ENCODE measurements at places on chromosomes 4 and X.

GRCh38 chrX:13937370-13938050 is 92.2 kb downstream of the GEMIN8 start:
- DNase-seq: no peak
- peaks cover 45% of the 10 kb centered on the region for H3K27me3 ChIP-seq
- no peaks in the 10 kb centered on the region for H3K36me3 ChIP-seq

DNA sequence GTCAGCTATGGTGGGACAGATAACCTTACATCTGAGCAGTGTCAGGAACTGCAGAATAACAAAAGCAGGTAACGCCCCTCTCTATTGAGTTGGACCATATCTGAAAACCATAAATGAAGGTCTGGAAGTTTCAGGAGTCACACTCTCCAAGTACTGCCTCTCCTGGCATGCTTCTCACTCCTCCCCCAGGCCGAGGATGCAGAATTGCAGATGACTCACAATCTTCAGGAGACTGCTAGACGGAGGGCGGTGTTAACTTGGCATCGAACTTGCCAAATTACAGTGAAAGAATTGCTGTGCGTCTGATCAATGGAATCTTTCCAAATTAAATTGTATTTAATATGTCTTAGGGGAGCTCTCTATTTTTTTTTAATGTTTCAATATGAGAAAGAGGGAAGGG is 67.1 kb upstream of the TRIM2 start:
- H3K36me3 ChIP-seq: no peaks in the 10 kb centered on the region
- no peak overlapping the region for H3K4me3 ChIP-seq
- no peaks in the 10 kb centered on the region for H3K27me3 ChIP-seq
- no peaks in the 10 kb centered on the region for H3K4me1 ChIP-seq

- no peaks in the 10 kb centered on the region for H3K4me1 ChIP-seq
- H3K4me3 ChIP-seq: no peak overlapping the region
- no peaks in the 10 kb centered on the region for H3K36me3 ChIP-seq
- no peaks in the 10 kb centered on the region for H3K27me3 ChIP-seq
- DNase-seq: no peak
Measured at GRCh38 chr4:58566260-58566659, 1456.1 kb upstream of the IGFBP7 start.

GRCh38 chrX:24153178-24153795 is 3.8 kb downstream of the ZFX start:
- peaks cover 62% of the 10 kb centered on the region for H3K4me1 ChIP-seq
- H3K27ac ChIP-seq: no peak overlapping the region
- H3K27me3 ChIP-seq: no peaks in the 10 kb centered on the region
- DNase-seq: no peak
- H3K4me3 ChIP-seq: no peak overlapping the region

DNA sequence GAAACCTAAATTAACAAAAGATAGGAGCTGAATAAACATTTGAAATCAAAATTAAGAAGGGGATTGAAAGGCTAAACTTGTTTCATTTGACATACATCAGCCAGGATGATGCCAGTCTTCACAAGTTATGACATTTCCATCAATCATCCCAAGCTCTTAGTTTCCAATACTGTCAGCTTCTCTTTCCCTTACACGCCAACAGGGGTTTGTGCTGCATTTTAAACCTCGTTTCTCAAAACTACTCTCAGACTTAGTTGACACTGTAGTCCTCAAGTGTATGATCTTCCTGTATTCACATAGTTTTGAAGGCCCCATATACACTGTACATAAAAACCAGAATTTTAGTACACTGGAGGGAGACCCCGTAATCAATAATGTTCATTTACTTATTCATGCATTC is 840 bp upstream of the P2RY10 start:
- no peaks in the 10 kb centered on the region for H3K4me1 ChIP-seq
- H3K4me3 ChIP-seq: no peak overlapping the region
- no peaks in the 10 kb centered on the region for H3K36me3 ChIP-seq
- no peak overlapping the region for H3K27ac ChIP-seq
- H3K27me3 ChIP-seq: no peaks in the 10 kb centered on the region

- H3K27ac ChIP-seq: no peak overlapping the region
- no peaks in the 10 kb centered on the region for H3K36me3 ChIP-seq
- no peaks in the 10 kb centered on the region for H3K27me3 ChIP-seq
- no peak overlapping the region for H3K4me3 ChIP-seq
- no peaks in the 10 kb centered on the region for H3K4me1 ChIP-seq
Measured at GRCh38 chrX:132940727-132941327, 17.6 kb downstream of the HS6ST2 start.

- H3K27ac ChIP-seq: no peak overlapping the region
- no peaks in the 10 kb centered on the region for H3K36me3 ChIP-seq
- DNase-seq: no peak
- H3K27me3 ChIP-seq: no peaks in the 10 kb centered on the region
- H3K4me3 ChIP-seq: no peak overlapping the region
- H3K4me1 ChIP-seq: no peaks in the 10 kb centered on the region
Measured at GRCh38 chrX:39874202-39874816, 223.4 kb downstream of the BCOR start.

DNA sequence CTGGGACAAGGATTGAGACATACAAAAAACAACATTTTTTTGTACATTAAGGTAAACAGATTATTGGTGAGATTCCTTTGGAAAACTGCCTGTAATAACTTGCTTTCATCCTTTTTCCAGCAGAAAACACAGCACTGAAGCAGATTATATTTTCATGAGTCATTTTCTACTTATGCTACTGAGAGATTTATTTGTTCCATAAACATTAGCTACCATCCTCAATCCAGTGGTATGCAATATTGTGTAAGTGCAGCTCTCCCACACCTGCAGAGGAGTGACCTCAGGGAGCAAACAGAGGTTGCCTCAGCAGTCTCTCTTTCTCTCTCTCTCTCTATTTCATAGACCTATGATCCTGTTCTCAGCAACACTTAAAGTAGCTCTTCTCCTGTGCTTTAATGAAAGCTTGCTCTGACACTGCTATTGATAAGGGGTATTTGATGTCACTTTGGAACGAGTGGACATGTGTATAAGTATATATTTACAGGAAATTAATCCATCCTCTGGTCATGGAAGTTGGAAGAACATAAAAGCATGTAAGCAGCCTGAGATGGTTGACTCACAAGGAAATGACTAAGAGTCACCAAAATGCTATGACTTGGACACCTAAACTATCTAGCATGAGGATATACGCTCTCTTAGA is 163.7 kb upstream of the SPANXC start:
- no peak overlapping the region for H3K4me3 ChIP-seq
- no peak for DNase-seq
- H3K36me3 ChIP-seq: no peaks in the 10 kb centered on the region
- H3K27ac ChIP-seq: no peak overlapping the region
- H3K27me3 ChIP-seq: no peaks in the 10 kb centered on the region

DNA sequence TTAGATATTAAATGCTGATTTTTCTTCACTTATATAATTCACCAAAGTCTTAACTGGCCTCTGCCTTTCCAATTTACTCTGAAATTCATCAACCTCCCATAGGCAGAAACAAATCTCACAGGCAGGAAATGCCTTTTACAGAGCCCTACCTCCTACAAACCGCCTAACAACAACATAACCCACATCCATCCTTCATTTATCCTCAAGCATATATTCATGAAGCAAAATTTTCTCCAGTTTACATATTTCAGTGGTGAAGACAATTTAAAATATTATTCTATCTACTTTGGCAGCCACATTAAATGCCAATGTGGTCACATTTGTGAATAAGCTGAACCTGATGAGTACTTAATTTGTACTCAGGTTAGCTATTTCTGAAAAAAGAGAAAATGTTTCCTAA is 30.3 kb downstream of the SEPSECS start:
- no peak overlapping the region for H3K27ac ChIP-seq
- DNase-seq: no peak
- H3K27me3 ChIP-seq: no peaks in the 10 kb centered on the region
- H3K4me1 ChIP-seq: no peaks in the 10 kb centered on the region
- H3K36me3 ChIP-seq: peaks cover 10% of the 10 kb centered on the region
- H3K4me3 ChIP-seq: no peak overlapping the region

- peaks cover 10% of the 10 kb centered on the region for H3K4me1 ChIP-seq
- no peak within 1 kb of the TSS for H3K27ac ChIP-seq
- H3K4me3 ChIP-seq: no peak within 1 kb of the TSS
- no peak for DNase-seq
- no peaks in the 10 kb centered on the region for H3K36me3 ChIP-seq
Measured at GRCh38 chr4:6472387-6473263, at the start of gene PPP2R2C. Gene PPP2R2C, minus strand, starts transcription at chr4:6472614. Its CDS starts 385 bp downstream, at chr4:6472229.

DNA sequence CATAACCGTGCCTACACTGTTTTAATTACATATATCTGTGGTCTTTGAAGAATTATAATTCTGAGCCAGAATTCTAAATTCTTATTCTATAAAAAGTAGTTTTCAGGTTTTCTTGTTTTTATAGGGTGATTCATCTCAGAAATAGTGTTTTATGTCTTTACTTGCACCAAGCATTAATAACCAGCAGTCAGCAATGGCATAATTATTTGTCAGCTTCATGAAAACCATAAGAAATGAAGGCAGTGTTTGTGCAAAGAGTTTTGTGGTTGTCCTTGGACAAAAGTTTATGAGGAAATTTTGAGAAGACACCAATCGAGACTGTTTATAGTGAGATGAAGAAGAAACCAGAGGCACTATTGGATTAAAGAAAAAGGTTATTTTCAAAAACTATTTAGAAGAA is 37.2 kb downstream of the EDNRA start:
- peak overlapping the region; percentile 35 for H3K27ac ChIP-seq
- no peak for DNase-seq
- no peaks in the 10 kb centered on the region for H3K27me3 ChIP-seq
- H3K4me3 ChIP-seq: no peak overlapping the region

DNA sequence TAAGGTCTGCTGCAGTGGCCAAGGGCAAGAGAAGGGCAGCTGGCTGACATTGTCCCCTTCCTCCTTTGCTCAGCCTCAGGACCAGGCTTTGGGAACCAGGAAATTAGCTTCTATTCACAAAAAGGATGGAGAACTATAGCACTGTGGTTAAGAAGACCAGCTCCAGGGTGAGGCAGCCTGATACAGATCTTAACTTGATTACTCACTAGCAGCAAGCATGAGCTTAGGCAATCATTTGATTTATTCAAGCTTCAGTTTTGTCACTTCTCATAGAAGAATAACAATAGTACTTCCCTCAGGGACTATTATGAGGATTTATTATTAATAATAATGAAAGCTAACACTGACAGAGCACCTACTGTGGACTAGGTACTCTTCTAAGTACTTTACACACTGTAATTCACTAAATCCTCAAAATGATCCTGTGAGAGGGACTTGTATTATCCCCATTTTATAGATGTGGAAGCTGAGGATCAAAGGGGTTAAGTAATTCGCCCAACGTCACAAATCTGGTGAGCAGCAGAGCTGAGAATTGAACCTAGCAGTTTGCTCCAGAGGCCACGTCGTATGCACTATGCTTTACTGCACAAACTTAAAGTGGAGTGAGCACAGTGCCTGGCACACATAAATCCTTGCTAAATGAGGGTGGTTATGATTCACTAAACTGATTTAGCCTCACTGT is 130.4 kb upstream of the PAK3 start:
- no peaks in the 10 kb centered on the region for H3K36me3 ChIP-seq
- H3K27me3 ChIP-seq: no peaks in the 10 kb centered on the region
- DNase-seq: no peak
- H3K4me3 ChIP-seq: no peak overlapping the region
- no peak overlapping the region for H3K27ac ChIP-seq

GRCh38 chr4:10180927-10181744 is 64.5 kb upstream of the WDR1 start:
- no peak overlapping the region for H3K27ac ChIP-seq
- DNase-seq: no peak
- H3K36me3 ChIP-seq: no peaks in the 10 kb centered on the region
- H3K27me3 ChIP-seq: no peaks in the 10 kb centered on the region
- H3K4me1 ChIP-seq: no peaks in the 10 kb centered on the region

DNA sequence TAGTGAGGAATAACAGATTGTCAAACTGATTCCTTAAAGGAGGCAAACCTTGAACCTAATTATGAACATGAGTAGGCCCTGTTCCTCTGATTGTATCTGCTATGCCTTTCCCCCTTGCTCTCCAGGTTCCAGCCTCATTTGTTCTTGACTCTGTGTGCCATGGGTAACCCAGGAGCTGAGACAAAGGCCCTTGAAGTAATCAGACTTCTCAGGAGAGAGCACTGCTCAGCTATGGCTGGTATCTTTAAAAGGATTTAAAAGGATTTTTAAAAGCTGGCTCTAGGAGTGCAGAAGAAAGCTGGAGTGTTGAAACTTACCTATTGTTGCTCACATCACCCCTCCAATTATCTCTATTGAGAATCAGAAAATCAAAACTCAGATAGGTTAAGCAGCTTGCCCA is 1565.5 kb upstream of the AGA start:
- DNase-seq: no peak
- H3K27ac ChIP-seq: no peak overlapping the region
- no peak overlapping the region for H3K4me3 ChIP-seq
- H3K4me1 ChIP-seq: no peaks in the 10 kb centered on the region

GRCh38 chr4:5503336-5503936 is 204.9 kb downstream of the EVC2 start:
- H3K4me3 ChIP-seq: no peak overlapping the region
- DNase-seq: no peak
- H3K36me3 ChIP-seq: no peaks in the 10 kb centered on the region

GRCh38 chrX:118504581-118504980 is 9.0 kb downstream of the DOCK11 start:
- peaks cover 24% of the 10 kb centered on the region for H3K4me1 ChIP-seq
- no peak overlapping the region for H3K27ac ChIP-seq
- no peaks in the 10 kb centered on the region for H3K36me3 ChIP-seq

- no peak for DNase-seq
- H3K36me3 ChIP-seq: no peaks in the 10 kb centered on the region
- H3K4me3 ChIP-seq: no peak overlapping the region
- no peak overlapping the region for H3K27ac ChIP-seq
Measured at GRCh38 chr4:31272331-31273061, 552.3 kb downstream of the PCDH7 start.

- H3K27me3 ChIP-seq: no peaks in the 10 kb centered on the region
- no peaks in the 10 kb centered on the region for H3K36me3 ChIP-seq
- DNase-seq: no peak
- no peak overlapping the region for H3K4me3 ChIP-seq
Measured at GRCh38 chr4:87823724-87824123, 9.0 kb upstream of the MEPE start.

GRCh38 chr4:16334601-16335000 is 108.3 kb upstream of the TAPT1 start:
- no peak overlapping the region for H3K27ac ChIP-seq
- H3K27me3 ChIP-seq: no peaks in the 10 kb centered on the region
- no peak for DNase-seq
- no peaks in the 10 kb centered on the region for H3K4me1 ChIP-seq
- no peak overlapping the region for H3K4me3 ChIP-seq

GRCh38 chrX:46561824-46562657 is 11.5 kb upstream of the CHST7 start:
- no peaks in the 10 kb centered on the region for H3K36me3 ChIP-seq
- peak overlapping the region; percentile 19 for H3K27ac ChIP-seq
- H3K4me1 ChIP-seq: no peaks in the 10 kb centered on the region
- DNase-seq: peak; percentile 55
- no peak overlapping the region for H3K4me3 ChIP-seq

Measured in left lung (tissue), 14 donors.